Muscle of back (tissue), 13 donors: ENCODE measurements at places on chromosomes 4 and X.
A peak's percentile ranks its signal among the peaks of the same experiment; 100 is the strongest.

DNA sequence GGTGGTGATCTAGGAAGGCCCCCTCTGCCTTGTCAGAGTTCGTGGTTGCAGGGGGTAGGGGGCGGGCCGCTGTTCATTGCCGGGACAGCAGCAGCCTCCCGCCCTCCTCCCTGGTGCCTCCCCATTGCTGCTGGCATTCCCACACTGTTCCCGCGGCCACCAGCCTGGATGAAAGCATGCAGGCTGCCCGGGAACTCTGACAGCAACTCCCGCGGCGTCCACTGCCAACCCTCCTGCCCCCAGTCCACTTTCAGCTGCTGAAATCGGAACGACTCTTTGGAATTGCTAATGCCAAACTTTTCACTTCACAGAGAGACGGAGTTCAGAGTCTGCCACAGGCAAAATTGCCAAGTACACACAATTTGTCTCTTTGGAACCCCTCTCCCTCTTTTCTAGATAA lies 121.9 kb downstream of the BEND2 start:
- DNase-seq = no peak

- DNase-seq = no peak
These were observed 118.6 kb upstream of the VCX3B start for GRCh38 chrX:8346060-8346459.

GRCh38 chr4:128488055-128488705 lies 200.6 kb upstream of the PGRMC2 start:
- no peak for DNase-seq

DNA sequence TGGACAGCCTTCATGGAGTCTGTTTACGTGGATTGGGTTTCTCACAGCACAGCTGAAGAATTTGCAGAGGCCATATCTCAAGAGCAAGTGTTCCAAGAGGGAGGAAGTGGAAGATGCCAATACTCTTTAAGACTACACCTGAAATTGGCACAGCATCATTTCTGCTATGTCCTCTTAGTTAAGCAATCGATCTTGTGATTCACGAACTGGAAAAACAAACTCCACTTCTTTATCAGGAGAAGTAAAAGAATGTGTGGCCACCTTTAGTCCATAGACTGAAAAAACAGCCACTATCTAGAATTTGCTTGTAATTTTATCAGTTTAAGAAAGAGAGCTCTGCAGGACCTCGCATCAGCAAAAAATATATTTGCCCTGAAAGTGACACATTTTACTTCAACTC lies 473.1 kb upstream of the ATOH1 start:
- no peak for DNase-seq

- DNase-seq = no peak
These were observed 181.2 kb downstream of the AFF2 start for GRCh38 chrX:148681605-148682004.

- no peak for DNase-seq
These were observed 110.3 kb upstream of the PTPN13 start for GRCh38 chr4:86483773-86484172.

DNA sequence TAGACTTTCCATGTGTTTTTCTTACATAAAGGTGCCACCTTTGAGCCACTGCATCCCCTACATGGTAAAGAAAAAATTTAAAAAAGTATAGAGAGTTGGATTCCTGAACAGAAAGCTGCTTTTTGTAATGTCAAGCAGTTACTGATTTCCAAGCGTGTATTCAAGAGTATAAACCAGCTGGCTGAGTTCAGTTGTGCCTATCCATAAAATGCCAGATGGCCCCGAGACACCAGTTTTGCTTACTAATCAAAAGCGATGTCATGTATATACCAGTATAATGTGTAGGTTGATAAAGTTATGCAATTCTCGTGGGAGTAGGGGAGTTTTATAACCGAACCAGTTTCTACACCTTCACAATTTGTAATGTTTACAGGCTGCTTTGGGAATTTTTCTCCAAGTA lies 26.2 kb upstream of the PNPLA4 start:
- DNase-seq = no peak

- DNase-seq = peak; percentile 29
These were observed 167.2 kb upstream of the ANK2 start for GRCh38 chr4:112882286-112882685.

DNA sequence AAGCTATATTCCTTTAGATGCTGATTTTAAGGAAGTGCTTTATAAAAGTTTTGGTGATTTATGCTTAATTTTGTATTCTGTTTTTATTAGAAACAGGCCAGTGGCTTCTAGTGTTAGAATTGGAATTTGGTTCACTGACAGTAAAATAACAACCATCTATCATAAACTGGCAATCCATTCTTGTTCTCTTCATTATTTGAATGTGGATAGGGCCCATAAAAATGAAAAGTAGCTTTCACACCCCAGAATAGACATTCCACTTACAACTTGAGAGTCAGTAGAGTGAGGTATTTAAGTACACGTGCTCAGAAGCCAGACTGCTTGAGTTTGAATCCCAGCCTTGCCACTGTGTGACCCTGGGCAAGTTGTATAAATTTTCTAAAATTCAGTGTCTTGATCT lies 232.4 kb upstream of the CTSO start:
- DNase-seq = peak; percentile 10

DNA sequence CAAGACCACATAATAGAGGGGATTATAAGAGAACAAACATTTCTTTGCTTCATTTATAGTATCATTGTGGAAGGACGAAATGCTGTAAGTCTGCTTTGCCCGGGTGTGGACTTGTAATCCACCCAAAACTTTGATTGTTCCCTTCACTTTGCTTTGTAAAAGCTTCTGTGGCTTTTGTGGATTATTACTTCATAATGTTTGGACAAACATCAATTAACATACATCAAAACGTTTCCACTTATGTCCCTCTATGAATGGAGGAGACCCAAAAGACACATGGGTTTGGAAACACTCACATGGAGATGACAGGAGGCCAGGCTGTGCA lies 415.4 kb downstream of the SPRY1 start:
- no peak for DNase-seq

GRCh38 chr4:167469436-167469835 lies 235.1 kb upstream of the SPOCK3 start:
- DNase-seq = no peak

- DNase-seq = no peak
These were observed 40.8 kb downstream of the C4orf46 start for GRCh38 chr4:158630893-158631292.

DNA sequence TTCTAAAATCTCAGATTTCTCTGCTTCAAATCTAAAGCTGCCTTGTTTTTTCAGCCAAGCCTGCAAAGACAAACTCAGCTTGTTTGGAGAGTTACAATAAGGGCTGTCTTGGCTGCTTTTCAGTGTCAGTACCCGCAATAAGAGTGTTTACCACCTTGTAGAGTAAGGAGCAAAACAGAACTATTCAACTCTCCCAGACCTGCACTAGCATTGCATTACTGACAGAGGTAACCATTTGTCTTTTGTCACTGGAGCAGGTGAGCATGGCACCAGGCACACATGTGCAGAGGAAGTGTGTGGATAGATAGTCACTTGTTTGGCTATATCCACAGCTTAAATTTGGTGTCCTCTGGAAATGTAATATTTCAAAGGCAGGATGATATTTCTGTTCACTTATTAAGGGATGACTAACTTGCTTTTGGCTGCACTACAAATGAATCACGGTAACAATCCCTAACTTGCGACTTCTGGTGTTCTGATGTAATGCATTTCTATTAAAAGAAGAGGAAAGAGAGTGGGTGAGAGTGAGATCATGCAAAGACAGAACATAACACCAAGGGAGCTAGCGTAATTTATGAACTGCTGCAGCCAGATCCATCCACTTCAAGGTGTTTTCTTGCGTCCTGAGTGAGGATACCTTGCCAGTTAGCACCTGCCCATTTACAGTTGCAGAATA lies 38.6 kb downstream of the PTCHD1 start:
- no peak for DNase-seq

- no peak for DNase-seq
These were observed 53.3 kb downstream of the RFC1 start for GRCh38 chr4:39312816-39313215.

DNA sequence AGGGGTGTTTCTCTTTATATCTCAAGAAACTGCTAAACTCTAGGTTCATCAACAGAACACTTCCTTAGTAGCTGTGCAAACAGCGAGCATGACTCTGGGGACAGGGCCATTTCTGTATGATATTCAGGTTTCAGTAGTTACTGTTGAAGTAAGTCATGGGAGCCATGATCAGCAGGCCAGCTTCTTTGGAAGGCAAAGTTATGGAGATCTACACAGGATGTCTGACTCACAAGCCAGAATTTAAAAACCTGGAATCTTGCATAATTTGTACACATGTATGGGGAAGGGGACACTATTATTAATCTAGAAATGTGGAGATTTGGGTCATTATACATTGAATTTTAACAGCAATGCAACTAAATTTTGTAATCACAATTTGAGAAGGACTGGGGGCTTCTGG lies 187.8 kb upstream of the NR3C2 start:
- no peak for DNase-seq

DNA sequence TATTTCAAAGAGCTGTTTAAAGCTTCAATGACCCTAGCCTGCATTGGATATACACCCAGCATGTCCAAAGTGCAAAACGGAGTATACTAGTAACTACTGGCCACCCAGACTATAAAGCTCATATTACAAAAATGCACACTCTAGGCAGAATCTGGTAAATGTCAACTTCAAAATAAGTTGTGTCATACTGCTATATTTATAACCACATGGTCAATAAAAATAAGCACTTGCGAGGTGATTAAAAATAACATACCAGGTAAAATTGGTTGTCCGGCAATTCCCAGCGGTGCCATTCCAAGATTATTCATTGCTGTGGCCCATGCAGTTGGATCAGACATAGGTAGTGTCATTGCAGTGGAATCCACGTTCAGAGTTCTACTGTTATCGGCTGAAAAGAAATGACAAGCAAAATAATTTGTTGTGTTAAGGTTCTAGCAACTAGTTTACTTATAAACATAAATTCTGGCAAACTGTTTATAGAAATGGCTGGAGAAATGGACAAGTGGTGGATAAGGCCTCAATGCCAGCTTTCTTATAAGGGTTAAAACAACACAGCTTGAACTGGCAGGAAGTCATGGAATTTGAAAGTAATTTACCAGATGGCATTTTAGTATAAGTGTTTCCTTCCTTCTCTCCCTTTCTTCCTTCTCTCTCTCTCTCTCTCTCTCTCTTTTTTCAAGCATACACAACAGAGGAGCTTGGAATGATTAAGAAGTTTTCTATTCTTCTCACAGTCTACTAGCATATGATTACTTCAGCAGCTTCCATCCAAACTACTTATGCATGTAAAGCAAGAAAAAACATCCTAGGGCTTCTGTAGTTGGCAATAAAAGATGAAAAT lies 199.9 kb downstream of the ENOX2 start:
- DNase-seq = no peak

DNA sequence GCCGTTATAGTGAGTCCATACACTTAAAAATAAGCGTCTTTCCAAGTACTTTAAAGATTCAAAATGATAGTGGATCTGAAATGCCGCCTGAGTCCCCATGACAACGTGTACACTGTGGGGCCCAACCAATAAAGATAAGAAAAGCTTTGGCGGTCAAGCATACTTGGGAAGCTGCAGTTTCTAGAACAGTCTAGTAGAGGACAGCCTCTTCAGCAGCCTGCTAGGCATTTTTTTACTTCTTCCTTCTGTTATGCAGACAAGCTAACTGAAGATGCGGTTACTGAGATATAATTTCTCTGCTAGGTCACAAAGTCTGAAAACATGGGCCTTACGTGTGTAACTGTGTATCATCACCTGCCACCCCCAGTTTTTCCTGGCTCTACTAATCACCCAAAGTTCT lies 402 bp upstream of the UPRT start:
- DNase-seq = no peak

DNA sequence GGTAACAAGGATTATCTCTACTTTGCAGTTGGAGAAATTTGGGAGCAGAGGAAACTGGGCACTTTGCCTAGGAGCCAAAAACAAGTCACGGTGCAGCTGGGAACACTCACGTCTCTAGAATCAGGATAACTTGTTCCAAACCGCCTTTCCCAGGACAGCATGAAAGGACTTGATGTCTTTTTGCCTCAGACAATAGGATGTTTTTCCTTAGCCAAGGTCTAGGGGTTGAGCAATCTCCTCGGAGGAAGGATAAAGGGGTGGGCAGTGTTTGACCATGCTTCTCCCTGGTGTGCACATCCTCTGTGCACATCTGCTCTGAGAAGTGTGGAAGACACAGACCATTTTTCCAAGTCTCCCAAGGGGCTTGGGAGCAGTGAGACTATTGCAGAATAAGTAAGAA lies 1.7 kb upstream of the SPARCL1 start:
- DNase-seq = peak; percentile 92

DNA sequence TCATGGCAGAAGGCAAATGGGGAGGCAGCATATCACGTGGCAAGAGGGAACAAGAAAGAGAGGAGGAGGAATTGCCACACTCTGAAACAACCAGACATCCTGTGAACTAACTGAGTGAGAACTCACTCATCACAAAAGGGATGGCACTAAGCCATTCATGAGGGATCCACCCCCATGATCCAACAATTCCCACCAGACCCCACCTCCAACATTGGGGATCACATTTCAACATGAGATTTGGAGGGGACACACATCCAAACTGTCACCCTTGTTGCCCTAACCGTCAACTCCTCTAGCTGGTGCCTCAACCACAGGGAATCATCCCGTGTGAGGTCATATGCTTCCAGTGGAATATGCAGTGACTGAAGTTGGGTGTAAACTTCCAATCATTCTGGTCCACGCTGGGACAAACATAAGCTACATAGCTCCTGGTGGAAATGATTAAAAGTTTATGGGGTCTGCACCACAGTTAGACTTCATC lies 62.5 kb downstream of the TEX13C start:
- DNase-seq = no peak

GRCh38 chrX:71541210-71542022 lies 8.5 kb downstream of the OGT start:
- no peak for DNase-seq

DNA sequence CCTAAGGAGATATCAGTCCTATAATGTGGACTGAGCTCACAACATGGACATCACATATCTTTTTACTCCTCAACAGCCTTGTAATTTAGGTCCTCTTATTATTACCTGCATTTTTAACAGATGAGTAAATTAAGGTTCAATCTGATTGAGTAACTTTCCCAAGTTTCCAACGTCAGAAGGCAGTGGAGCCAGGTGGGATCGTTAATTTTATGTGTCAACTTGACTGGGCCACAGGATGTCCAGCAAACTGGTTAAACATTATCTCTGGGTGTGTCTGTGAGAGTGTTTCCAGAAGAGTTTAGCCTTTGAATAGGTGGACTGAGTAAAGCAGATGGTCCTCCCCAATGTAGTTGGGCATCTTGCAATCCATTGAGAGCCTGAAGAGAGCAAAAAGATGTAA lies 59.0 kb upstream of the SLIT2 start:
- no peak for DNase-seq
